ENCODE measurements at places on chromosomes 11 and 22.

DNA sequence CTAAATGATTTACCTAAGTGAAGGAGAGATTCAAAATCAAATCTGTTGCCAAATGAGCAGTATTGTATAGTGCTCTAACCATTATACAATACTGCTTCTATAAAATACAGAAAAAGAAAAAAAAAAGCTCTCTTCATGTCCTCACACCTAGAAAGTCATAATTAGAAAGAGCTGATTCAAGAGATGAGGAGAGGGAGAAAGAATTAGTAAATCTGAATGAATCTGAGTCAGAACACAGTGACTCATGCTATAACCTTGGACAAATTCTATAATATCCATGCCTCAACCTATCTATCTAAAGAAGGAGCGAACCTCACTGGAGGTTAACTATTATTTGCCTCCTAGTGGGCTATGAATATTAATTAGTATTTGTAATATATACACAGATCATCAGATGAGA is 29.4 kb downstream of the AMBRA1 start:
- DNase-seq, result no peak

- no peak for DNase-seq
Observed at GRCh38 chr22:20940186-20940651, 23.0 kb downstream of the CRKL start.

DNA sequence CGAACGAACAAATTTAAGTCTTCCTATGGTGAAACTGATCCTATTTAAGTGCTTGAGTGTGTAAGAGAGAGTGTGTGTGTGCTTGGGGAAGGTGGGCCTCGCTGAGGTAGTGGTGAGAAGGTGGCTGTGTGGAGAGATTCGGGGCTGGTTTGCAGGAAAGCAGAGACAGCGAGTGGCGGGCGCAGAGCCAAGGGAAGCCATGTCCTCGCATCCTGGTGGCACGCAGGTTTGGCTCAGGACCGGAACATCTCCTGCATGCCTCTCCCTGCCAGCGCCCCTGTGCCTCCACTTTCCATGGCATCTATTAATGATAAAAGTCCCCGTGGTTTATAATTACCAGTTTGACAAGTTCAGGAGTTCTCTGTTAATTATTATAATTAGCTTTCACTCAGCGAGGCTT is 383.1 kb upstream of the CADM1 start:
- DNase-seq, result no peak

DNA sequence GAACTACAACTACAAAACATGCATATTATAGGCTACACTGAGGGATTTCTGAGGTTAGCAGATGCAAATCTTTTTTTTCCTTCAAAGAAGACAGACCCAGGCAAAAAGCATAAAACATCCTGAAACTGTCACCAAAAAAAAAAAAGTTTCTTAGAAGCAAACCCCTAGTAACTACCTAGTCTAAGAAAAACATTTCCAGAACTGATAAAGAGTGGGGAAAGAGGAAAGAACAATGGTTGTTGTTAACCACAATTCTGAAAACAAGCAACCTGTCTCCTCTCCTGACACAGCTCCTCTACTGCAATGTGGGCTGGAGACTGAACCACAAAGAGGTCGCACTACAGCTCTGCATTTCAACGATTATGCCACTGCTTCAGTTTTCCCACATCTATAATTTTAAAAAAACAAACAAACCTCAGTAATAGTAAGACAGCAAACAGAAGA is 15.0 kb downstream of the DENND5A start:
- DNase-seq, result peak; percentile 77

DNA sequence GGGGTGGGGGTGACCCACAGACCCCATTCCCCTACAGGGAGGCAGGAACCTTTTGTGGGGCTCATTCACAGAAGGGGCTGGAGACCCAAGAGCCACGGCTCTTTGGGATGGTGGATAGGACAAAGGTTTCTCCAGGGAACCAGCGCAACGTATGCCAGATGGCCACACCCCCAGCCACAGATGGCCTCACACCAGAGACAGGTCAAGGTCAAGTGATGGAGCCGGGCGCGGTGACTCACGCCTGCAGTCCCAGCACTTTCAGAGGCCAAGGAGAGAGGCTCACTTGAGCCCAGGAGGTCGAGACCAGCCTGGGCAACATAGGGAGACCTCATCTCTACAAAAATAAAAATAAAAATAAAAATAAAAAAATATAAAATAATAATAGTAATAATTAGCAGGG is 17.1 kb upstream of the BRSK2 start:
- DNase-seq, result no peak

DNA sequence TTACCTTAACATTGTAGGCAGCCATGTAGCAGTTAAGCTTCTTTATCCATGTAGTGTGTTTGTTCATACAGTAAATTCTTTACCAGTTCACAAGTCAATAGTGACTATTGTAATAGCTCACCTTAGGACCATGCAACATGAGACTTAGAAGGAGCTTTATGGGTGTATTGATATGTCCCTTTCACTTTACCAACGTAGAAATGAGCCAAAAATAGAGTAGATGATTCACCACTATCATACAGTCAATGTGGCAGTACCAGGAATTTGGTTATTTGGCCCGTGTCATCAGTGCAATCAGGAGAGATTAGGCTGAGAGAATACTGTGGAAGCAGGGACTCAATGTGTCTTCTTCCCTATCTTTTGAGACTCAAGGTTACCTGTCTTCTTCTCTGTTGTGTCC is 4.7 kb downstream of the ZDHHC13 start:
- DNase-seq, result no peak

GRCh38 chr22:48287031-48287430 is 1524.6 kb downstream of the TBC1D22A start:
- no peak for DNase-seq

DNA sequence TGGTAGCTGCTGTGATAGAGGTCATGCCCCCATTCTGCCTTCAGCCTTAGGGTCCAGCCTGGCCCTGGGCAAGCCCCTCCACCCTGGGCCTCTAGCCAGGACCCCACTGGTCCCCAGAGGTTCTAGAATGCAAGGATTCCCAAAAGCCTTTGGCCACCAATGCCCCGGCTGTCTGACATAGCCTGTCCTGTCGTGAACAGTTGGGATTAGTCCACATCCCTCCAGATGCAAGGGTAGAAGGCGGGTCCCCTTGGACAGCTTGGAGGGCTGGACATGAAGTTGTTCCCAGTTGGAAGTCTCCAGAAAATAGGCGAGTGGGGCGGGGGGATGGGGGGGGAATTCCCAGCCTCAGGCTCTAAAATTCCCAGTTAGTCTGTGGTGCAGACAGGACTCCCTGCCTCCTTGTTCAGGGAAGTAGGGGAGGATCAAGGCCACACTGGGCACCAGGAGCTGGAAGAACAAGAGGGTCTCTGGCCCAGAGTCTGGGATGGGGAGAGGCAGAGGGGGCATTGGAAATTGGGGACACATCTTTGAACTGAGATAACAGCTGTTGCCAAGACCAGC is 5.2 kb upstream of the ADORA2A start:
- DNase-seq, result no peak

GRCh38 chr11:118615282-118615975 is 8.0 kb downstream of the PHLDB1 start:
- no peak for DNase-seq

DNA sequence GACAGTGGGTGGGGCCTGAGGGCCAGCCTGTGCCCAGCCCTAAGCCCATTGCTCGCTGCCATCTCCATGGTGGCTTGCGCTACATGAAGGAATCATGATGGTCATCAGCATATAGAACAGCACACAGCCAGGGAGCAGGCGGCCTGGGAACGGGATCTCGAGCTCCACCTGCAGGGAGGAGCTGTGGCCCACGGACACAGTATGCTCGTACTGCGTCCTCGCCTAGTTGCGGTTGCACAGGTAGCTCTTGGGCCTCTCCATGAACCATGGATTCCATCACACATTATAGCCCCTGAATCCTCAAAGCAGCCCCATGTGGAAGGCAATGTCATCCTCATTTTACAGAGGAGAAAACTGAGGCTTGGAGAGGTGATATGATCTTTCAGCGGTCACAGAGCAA is 15.1 kb downstream of the SEC14L4 start:
- no peak for DNase-seq

- no peak for DNase-seq
Observed at GRCh38 chr22:49263101-49263500, 564.6 kb downstream of the BRD1 start.

DNA sequence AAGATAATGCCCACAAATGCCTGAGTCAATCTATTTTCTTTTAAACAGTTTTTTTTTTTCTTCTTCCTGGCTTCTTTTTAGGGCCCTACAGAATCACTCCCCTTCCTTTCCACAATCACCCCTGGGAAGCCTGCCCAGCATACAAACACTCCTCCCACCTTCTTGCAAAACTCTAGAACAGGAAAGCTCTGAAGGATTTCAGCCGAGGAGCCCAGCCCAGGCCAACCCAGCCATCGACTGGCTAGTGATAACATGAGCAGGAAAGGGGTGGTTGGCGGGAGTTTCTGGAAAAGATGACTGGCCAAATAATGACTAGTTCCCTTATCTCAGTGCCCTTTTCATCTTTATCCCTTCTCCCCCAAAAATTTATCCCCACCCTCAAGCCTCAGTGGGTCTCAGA is 68.2 kb downstream of the USP35 start:
- DNase-seq, result no peak

GRCh38 chr11:65643971-65644370 is 6.1 kb downstream of the SIPA1 start:
- DNase-seq, result no peak

- DNase-seq, result no peak
Observed at GRCh38 chr11:45045683-45046471, 95.2 kb upstream of the TP53I11 start.

DNA sequence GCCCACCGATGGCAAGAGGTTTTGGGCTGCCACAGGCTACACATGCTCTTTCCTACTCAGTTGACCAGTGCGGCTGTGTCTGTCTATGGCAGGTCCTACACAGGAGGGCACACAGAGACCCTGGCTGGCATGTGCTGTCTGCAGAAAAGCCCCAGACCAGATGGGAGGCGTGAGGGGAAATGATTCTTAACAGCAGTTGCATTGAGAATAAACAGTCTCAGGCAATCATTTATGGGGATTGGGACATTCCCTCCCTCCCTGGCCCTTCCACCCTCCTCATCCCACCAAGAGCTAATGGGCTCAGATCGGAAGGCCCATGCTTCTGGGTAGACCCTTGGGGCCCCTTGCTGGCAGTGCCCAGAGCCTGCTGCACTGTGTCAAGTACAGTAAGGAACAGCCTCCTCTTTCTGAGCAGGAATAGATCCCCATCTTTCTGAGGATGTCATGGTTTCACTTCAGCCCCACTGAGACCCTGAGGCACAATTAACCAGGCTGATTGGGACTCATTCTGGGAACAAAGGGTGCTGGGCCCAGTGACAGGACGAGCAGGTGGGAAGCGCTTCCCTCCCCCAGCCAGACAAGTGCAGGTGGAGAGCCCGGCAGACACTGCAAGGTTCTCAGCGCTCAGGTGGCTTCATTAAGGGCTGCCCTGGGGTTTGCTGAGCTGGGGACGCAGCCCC is 28.3 kb downstream of the TSPAN18 start:
- DNase-seq, result no peak

- no peak for DNase-seq
Observed at GRCh38 chr11:25787416-25787815, 544.5 kb upstream of the ANO3 start.

- no peak for DNase-seq
Observed at GRCh38 chr11:33957304-33957917, 65.5 kb upstream of the LMO2 start.

GRCh38 chr11:103637295-103637694 is 399.1 kb upstream of the DDI1 start:
- no peak for DNase-seq

DNA sequence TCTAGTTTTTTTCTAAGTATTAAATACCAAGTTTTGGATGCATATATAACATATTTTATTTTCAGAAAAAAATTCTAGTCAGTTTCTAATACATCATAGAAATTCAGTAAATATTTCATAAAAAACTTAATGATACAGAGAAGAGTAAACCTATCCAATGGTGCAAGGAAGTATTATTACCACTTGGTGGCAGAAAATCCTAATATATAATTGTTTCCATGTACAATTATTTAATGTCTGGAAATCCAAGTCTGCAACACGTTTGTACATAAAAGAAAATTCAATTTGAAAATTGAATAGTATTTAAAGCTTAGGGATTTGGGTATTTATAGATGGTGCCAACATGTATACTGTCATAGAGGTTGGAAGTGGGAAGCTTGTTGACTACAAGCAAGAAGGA is 127.0 kb downstream of the TRPC6 start:
- DNase-seq, result no peak

DNA sequence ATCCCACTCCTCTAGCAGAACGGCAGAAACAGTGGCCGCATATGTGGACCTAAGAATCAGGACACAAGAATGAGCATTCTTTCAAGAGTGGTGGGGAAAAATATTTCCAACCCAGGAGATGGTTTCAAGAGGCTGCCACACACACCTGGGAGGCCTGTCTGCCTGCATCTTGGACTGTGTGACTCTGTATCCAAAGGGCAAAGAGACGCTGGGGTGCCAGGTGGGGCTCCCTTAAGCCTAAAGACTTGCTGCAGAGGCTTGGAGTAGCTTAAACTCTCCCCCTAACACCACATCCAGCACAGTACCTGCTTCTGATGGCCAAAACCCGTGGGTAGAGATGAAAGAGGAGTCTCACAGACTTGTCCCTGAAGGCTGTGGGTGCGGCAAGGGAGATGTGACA is 3.5 kb downstream of the CXCR5 start:
- DNase-seq, result no peak

DNA sequence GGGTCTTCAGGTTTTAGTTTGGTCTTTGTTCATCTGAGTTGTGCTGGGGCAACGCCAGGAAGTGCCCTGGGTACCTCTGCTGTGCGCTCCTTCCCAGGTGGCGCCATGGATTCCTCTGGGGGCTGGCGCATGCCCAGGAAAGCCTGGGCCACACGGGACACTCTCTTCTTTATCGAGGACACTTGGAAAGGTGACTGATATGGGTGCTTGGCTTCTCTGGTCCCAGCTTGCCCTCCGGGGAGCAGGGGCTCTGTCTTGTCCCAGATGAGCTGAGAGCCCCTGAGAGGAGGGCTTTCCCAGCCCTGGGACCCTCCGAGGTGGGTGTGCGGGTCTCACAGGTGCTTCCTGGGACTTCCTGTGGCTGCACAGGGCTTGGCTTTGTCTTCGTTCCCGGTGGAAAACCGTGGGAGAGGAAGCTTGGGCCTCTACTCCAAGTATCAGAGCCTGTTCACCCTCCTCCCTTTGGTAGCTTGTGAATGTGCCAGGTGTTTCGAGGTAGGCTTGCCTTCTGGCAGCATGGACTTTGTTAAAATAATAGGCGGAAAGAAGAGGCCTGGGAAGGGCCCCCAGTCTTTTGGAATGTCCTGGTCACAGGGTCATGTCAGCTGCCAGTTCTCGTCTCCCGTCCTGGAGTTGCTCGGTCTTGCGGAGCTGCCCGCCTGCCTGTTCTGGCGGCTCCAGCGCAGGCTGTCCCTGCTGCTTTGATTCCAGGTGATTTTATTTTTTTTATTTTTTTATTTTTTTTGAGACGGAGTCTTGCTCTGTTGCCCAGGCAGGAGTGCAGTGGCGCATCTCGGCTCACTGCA is 10.1 kb upstream of the NEAT1 start:
- no peak for DNase-seq

Measured in GM12878 (cell line).